RCC 7860 (cell line): ENCODE measurements at places on chromosomes 7 and 10.

GRCh38 chr10:38038932-38039245 lies 28.4 kb downstream of the ZNF33A start:
- DNase-seq: no peak

GRCh38 chr10:4649886-4650508 lies 176.0 kb upstream of the AKR1E2 start:
- no peak for DNase-seq

GRCh38 chr10:13224210-13224995 lies 9.8 kb downstream of the UCMA start:
- DNase-seq: no peak

GRCh38 chr7:151342102-151342646 lies 562 bp downstream of the NUB1 start:
- DNase-seq: no peak

DNA sequence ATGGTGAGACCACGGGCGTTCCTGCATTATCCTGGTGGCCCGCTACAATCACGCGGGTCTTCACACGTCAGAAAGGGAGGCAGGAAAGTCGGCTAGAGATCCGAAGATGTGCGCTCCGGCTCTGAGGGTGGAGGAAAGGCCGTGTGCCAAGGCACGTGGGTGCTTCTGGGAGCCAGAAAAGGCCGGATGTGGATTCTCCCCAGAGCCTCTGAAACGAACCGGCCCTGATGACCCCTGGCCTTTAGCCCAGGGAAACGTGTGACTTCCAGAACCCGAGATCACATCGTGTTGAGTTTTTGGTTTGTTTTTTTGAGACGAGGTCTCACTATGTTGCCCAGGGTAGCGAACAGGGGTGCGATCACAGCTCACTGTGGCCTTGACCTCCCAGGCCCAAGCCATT lies 244.2 kb downstream of the ELFN1 start:
- DNase-seq: no peak

GRCh38 chr7:84336303-84336702 lies 141.7 kb upstream of the SEMA3A start:
- DNase-seq: no peak

GRCh38 chr10:89846281-89846630 lies 144.9 kb downstream of the KIF20B start:
- no peak for DNase-seq

GRCh38 chr7:121633186-121633585 lies 237.1 kb upstream of the FAM3C start:
- DNase-seq: no peak

DNA sequence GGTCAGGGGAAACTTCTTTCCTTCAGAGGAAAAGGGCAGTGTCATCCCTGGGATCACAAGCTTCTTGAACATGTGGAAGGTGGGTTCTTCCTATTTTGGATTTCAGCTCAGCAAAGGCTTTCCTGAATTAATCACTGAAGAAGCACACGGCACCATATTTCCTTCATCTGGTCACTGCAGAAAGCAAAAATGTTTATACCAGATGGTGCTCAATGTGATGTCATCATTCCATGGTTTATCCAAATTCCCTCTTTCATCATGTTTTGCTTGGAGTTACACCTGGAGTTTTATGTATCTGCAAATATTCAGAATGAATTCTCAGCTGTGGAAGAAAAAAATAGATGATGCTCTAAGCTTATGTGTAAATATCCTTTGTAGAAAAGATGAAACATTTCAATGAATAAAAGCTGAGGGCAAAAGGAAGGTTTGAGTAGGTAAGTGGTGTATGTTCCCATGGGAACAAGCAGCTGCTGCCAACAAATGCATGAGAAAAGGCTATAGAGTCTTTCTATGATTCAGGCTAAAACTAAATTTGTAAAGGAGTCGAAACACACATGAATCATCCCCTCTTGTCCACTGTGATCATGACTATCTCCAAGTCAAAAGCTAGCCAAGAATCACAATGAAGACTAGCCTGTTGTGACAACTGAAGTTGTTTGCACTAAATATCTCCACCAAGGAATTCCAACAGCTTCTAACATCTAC lies 26.9 kb upstream of the BPGM start:
- DNase-seq: peak; percentile 95

DNA sequence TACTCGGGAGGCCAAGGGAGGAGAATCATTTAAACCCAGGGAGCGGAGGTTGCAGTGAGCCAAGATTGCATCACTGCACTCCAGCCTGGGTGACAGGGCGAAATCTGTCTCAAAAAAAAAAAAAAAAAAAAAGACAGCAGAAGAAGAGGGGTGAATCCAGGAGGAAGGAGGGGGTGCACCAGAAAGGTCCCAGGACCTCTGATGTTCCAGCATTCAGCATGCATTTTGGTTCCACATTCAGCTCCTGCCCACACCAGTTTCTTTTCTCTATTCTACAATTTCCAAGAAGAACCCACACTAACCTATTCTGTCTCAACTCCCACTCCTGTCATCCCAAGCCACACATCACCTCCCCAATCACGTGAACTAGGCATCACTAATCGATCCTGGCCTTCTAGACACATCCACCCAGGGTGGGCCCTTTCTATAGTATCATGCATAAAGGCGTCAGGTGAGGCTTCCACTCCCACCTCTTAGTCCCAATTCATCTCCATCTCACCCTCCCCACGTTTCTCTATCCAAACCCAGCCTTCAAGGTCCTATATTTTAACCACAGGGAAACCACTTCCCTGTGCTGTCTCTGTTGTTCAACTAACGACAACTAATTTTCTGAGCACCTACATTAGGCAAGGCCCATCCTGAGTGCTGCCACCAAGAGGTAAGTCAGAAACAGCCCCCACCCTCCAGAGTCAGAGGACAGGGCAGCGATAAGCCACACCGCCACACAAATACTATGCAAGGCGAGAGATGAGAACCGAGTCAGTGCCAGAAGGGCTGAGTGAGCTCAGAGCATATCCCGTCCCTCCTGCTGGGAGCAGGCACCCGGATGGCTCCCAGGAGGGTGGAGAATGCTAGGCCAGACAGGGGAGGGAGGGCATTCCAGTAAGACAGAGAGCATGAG lies 2.2 kb downstream of the ANXA11 start:
- peak; percentile 92 for DNase-seq

DNA sequence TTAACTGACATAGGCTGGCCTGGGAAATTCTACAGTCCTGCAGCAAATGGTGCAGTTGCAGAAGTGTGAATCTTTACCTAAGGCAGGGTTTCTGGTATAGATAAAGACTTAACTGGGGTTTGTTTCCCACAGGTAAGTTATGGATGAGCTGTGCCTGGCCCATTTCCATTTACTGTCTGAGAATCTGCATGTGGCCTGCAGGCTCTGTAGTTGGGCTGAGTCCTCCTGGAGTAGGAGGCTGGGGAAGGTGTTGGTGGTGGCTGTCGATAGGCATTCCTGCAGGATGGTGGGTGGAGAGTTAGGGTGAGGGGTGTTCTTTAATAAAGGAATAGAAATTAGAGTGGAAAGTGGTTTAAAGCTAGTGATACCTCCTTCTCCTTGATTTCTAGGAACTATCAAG lies 193.5 kb downstream of the AUTS2 start:
- DNase-seq: no peak

DNA sequence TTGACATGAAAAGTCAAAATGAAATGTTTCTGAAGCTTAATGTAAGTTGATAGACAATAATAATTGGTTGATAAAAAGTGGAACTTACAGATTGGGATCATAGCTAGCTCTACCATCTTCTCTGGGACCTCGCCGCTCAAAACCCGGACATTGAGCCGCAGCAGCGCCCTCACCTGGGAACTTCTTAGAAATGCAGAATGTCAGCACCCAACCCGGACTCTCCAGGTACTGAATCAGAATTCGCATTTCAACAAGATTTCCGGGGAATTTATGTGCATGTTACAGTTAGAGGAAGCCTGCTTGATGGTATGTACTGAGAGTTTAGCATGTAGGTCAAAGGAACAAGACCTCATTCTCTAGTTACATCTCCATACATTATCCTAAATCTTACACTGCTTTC lies 36.7 kb upstream of the ABLIM1 start:
- no peak for DNase-seq

DNA sequence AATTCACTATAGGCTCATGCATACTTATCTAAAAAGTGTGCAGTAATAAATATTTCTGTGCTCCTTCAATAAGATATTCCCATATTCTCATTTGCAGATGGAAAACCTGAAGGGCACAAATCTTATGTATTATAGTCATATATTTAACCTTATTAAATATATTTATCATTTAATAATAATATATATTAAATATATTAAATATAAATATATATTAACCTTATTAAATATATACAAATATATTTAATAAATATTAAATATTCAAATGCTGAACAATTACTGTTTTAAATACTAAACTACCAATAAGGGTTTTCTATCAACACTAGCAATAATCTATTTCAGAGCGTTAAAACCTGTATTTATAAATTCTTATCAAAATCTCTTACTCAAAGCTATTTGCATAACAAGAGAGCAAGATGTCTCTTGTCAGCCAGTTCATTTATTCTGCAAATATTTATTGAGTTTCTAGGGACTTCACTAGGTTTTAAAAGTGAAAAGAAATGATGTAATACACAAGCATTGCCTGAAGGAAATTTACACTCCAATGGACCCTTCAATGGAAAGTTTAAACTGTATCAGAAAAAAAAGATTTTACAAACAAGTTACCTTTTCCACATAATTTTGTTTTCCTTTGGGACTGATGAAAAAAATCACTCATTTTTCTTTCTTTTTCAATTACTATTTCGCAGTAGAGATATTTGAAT lies 159.2 kb downstream of the AGMO start:
- no peak for DNase-seq

GRCh38 chr10:113523071-113523470 lies 29.8 kb upstream of the HABP2 start:
- no peak for DNase-seq

GRCh38 chr10:19451356-19451755 lies 364.9 kb upstream of the PLXDC2 start:
- DNase-seq: no peak
